Tibial artery (tissue), 4 donors: ENCODE measurements at places on chromosomes 6 and 20.

DNA sequence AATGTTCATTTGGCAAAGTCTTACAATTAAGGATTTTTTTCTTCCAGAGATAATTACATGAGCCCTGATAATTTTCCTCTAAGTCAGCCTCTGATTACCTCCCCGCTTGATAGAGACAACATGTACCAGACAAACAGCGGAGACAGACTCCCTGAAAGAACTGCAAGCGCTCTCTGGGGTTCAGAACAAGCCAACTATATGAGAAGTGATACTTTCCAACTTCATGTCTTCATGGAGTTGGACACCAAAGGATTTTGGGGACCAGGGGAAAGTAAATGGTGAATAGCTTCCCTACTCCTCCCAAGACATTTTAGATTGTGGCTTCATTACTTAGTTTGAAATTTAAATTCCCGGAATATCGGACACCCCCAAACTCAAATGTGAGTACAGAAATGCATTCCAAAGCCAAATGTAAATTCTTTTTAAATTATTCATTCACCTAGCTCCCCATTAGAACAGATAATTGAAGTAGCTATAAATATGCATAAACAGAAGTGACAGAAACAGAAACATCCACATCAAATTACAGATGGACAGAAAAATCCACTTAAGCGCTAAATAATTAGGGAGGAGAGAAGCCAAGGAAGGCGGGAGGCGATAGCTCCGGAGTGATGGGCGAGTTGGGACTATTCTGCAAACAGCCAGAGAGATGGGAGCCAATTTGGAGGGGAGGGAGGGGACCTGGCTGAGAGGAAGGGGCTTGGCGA lies 129.7 kb upstream of the AKAP12 start:
- H3K27ac ChIP-seq, result no peak overlapping the region
- DNase-seq, result no peak
- no peak overlapping the region for H3K4me3 ChIP-seq
- no peaks in the 10 kb centered on the region for H3K36me3 ChIP-seq
- no peaks in the 10 kb centered on the region for H3K4me1 ChIP-seq

GRCh38 chr20:36779656-36780025 lies 6.1 kb upstream of the DSN1 start:
- no peaks in the 10 kb centered on the region for H3K27me3 ChIP-seq
- no peak for DNase-seq
- no peak overlapping the region for H3K4me3 ChIP-seq
- peaks cover 25% of the 10 kb centered on the region for H3K36me3 ChIP-seq

DNA sequence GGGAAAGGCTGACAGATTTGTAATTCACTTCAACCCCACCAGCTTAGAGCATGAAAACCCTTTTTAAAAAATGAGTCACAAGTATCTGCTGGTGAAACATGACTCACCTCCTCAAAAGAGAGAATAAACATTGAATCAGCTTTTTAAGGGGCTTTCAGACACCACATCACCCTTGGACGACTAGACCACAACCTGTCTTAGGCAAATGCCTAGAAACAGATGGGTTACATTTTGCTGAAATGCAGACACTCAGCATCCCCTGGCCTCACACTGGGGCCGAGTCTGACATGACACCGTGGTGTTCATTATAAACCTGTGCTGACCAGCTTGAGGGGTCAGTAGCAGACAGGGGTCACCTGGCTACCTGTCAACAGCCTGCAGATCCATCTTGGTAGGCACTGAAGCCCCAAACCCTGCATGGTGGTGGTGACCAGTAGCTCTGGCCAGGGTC lies 175.3 kb upstream of the CST7 start:
- no peaks in the 10 kb centered on the region for H3K36me3 ChIP-seq
- no peaks in the 10 kb centered on the region for H3K27me3 ChIP-seq
- no peaks in the 10 kb centered on the region for H3K4me1 ChIP-seq
- H3K4me3 ChIP-seq, result no peak overlapping the region
- no peak overlapping the region for H3K27ac ChIP-seq

- DNase-seq, result no peak
- H3K4me3 ChIP-seq, result no peak overlapping the region
- H3K36me3 ChIP-seq, result no peaks in the 10 kb centered on the region
- no peak overlapping the region for H3K27ac ChIP-seq
- no peaks in the 10 kb centered on the region for H3K27me3 ChIP-seq
- no peaks in the 10 kb centered on the region for H3K4me1 ChIP-seq
These were observed 162.4 kb upstream of the QKI start for GRCh38 chr6:163252061-163252591.

DNA sequence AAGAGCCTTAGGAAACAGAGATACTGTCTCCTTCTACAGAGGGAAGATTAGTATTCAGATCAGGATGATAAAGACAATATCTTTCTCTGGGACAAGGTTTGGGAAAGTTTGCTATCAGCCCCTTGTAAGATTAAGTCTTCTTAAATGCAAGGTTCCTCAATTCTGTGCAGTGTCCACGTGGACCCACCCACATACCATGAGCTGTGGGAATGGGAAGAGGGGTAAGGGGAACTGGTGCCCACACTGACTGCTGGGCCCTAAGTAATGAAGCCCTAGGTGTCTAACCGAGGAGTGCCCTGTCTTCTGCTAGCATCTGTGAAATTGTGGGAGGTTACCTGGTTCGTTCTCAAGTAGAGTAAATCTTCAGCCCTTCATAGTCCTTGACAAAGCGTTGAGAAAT lies 5.8 kb upstream of the SSTR4 start:
- no peaks in the 10 kb centered on the region for H3K27me3 ChIP-seq
- no peak for DNase-seq
- no peaks in the 10 kb centered on the region for H3K4me1 ChIP-seq
- no peaks in the 10 kb centered on the region for H3K36me3 ChIP-seq
- no peak overlapping the region for H3K27ac ChIP-seq

- no peak for DNase-seq
- no peak overlapping the region for H3K4me3 ChIP-seq
- H3K27ac ChIP-seq, result no peak overlapping the region
- no peaks in the 10 kb centered on the region for H3K36me3 ChIP-seq
- H3K4me1 ChIP-seq, result no peaks in the 10 kb centered on the region
These were observed 176.5 kb upstream of the ARID1B start for GRCh38 chr6:156600678-156601077.
